ENCODE measurements at places on chromosomes 12 and 14.

DNA sequence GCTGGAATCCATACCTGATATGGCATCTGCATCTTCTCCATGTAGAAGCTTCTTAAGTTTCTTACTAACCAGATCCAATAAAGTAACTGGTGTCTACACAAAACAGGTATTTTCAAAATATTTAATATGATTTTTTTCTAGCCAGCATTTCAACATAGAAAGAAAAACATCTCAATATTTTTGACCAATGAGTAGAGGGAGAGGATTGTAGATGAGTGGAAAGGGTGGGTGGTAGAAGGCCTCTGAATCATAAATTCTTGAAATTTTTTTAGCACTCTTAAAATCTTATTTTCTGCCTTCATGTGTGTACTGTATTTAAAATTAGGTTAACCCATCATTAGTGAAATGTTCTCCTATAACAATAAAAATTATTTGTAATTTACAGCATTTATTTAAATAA is 18.0 kb downstream of the DEPDC4 start:
- no peak for DNase-seq

DNA sequence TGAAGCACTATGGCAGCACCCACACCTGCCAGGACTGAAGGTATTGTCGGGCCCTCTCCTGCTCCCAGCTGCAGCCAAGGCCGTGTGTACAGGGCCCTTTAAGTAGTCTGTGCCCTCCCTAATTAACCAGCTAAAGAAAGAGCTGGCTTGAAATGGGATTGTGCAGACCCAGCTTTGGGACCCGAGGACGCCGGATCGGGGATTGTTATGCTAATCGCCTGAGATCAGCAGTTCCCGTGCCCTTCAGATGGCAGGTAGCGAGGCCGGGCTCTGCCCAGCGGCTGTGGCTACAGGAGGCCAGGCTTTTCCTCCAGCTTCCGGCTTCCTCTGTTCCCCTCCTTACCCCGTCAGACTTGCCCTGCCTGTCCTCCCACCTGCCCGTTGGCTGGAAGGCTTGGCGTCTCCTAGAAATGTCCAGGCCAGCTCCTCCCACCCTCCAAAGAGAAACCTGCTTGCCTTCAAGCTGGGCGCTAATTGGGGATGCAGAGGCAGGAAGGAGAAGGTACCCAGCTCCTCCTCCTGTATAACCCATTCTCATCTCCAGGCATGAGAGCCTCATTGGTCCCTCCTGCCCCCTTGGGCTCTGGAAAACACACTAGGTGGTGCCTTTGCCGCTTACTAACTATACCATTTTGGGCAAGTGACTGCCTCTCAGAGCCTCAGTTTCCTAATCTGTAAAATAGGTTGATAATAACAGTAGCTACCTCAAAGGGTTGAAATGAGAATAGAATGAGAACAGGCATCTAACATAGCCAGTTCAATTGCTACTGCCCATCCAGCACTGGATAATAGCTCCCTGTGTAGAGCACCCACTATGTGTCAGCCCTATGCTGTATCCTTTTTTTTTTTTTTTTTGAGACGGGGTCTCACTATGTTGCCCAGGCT is 25.8 kb upstream of the MSI1 start:
- peak; percentile 84 for DNase-seq

DNA sequence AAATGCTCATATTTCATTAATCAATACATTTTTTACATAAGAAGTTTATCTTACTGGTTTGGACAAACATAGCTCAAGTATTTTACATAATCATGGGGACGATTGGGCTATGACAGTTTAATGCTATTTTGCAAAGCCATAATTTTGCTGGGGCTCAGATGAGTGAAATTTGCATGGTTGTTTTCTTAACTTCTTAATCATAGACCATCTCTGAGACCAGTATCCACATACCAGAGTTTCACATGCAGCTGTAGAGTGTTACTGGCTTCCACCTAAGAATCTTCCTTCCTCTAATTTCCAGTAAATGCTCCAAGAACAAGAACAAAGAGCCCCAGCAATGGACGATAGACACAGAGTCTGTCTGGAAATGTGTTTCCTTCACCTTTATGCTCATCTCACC is 303.0 kb upstream of the TMEM132C start:
- DNase-seq, result no peak

GRCh38 chr14:29444216-29444615 is 483.4 kb downstream of the PRKD1 start:
- no peak for DNase-seq

- DNase-seq, result no peak
Measured at GRCh38 chr12:26704214-26704613, 128.8 kb downstream of the ITPR2 start.

GRCh38 chr12:124454735-124455134 is 112.7 kb downstream of the NCOR2 start:
- DNase-seq, result no peak

DNA sequence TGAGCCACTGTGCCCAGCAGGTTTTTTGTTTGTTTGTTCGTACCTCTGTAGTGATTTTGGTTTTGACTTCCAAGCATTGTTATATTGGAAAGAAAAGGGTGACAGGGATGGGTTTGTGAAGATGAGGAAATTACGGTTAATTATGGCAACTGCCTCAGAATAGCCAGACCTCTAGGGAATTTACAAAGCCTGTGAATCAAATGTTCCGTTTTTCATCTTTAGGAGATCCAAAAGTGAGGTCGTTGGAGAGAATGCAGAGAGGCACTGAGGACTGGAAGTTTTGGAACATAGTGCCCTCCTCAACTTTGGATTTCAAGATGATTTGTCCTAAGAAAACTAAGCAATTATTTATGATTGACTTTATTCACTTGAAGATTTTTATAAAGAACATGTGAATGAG is 54.5 kb upstream of the EVL start:
- DNase-seq, result no peak

DNA sequence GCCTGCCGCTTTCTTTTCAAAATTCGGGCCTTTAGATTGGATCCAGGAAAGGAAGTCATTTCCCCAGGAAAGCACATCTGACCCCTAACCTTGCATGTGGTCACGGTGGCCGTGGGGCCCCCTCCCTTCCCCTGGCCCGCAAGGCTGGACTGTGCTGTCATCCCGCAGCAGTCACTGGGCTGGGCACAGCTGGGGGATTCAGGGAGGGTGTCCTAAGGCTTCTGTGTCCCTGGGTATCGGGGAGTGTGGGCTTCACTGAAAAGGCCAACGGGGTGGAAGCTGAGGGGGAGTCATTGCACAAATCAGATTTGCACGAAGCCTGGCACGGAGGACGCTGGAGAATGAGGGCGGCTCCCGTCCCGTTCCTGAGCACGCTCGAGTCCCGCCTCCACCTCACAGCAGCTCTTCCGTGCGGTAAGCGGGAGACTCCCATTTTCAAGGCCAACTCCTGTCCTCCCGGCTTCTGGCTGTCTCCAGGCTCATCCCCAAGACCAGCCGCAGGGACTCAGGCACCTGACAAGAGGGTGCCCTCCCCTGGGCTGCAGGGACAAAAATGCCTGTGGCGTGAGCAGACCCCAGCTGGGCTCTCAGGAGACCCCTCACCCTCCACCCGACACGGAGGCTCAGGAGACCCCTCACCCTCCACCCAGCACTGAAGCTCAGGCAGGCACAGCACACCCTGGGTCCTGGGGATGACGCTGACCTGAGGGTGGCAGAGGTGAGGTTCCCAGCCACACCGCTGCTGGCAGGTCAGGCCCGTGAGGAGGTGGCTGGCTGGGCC is 9.6 kb downstream of the XRCC3 start:
- no peak for DNase-seq

GRCh38 chr12:87311206-87311605 is 718.0 kb downstream of the C12orf50 start:
- DNase-seq, result no peak

GRCh38 chr12:66724616-66725015 is 45.7 kb upstream of the GRIP1 start:
- no peak for DNase-seq

GRCh38 chr12:74515849-74516248 is 21.8 kb upstream of the ATXN7L3B start:
- no peak for DNase-seq

- DNase-seq, result no peak
Measured at GRCh38 chr12:75655315-75655806, 144.0 kb upstream of the KRR1 start.

- DNase-seq, result no peak
Measured at GRCh38 chr12:132400011-132400641, 70.7 kb upstream of the GALNT9 start.

- DNase-seq, result no peak
Measured at GRCh38 chr14:92997343-92998061, 74.6 kb downstream of the CHGA start.

DNA sequence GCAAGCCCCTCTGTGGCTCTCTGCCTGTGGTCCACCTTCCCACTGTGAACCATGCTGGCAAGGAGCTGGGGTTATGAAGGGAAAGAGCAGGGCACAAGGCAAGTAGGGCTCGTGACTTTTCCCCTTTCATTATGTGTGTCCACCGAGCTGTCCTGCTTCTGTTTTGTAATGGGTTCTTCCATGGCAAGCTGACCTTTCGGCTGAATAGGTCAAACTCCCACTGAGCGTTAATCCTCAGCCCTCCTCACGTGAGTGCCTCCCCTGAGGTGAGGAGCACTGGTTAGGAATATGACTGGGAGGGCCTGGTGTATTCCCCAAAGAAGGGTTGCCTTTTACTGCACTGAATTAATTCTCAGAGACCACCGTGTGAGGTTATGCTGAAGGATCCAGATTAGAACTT is 424.3 kb downstream of the NPAS3 start:
- DNase-seq, result peak; percentile 89

GRCh38 chr14:96121660-96122395 is 82.7 kb downstream of the C14orf132 start:
- no peak for DNase-seq

GRCh38 chr12:25866586-25867378 is 91.7 kb upstream of the RASSF8 start:
- peak; percentile 61 for DNase-seq

DNA sequence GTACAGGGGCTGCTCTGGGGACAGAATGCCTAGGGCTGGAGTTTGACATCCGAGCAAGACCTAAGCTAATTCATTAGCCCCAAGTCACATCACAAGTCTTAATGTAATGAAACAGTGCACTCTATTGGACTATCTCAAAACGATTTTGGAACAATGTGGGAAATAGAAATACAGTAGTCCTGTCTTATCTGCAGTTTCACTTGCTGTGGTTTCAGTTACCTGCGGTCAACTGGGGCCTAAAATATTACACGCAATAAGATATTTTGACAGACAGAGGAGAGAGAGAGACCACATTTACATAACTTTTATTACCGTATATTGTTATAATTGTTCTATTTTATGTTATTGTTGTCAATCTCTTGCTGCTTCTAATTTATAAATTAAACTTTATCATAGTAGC is 21.1 kb downstream of the MOAP1 start:
- DNase-seq, result no peak

GRCh38 chr14:36719823-36720222 is 58.2 kb downstream of the PAX9 start:
- no peak for DNase-seq

- DNase-seq, result no peak
Measured at GRCh38 chr14:55874785-55875184, 243.4 kb upstream of the PELI2 start.

DNA sequence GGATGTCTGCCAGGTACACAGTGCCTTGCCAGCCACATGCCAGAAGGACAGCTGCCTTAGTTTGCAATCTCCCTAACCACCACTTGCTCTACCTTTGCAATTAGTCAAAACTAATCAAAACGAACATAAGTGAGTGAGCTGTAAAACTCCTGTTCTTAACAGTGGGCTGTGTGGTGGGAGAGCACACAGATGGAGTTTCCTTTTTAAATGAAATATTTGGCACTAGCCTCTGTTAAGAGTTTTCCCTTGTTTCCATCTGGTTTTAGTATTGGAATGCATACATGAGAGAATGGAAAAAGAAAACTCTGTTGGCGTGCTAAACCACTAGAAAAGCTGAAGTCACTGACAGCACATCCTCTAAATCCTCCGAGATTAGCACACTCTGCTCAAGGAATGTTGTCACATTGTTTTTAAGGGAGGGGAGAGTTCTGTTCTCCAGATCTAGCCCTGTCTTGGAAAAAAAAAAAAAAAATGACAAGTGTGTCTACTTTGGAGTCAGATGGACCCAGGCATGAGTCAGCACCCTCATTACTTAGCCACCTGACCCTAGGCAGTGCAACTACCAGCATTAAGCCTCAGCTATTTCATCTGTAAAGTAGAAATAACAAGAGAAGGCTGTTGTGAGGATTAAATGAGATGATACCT is 83.9 kb downstream of the STXBP6 start:
- DNase-seq, result no peak

DNA sequence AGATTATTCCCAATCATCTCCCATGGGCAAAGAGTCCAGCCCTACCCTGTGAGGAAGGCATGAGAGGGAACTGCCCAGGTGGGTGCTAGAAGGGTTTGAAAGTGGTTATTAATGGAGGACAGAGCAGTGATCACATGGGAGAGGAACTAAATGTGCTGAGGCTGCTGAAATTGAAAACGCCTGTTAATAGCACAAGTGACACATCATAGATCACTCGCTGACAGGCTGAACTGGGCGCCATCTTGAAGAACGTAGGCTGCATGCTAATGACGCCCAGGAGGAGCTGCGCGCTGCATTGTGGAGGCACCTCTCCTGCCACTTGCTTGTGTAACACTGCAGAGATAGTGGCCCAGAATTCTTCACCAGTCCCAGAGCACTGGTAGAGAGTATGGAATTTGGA is 182.9 kb downstream of the KCNA5 start:
- no peak for DNase-seq

DNA sequence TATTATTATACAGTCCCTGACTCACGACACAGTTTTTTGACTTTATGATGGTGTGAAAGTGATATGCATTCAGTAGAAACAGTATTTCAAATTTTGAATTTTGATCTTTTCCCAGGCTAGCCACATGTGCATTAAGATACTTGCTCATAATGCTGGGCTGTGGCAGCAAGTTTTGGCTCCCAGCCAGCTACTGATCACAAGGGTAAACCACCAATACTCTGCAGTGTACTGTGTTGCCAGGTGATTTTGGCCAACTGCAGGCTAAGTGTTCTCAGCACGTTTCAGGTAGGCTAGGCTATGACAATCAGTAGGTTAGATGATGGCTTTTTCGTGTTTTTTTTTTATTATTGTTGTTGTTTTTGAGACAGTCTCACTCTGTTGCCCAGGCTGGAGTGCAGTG is 69.4 kb upstream of the ACTN1 start:
- DNase-seq, result no peak

DNA sequence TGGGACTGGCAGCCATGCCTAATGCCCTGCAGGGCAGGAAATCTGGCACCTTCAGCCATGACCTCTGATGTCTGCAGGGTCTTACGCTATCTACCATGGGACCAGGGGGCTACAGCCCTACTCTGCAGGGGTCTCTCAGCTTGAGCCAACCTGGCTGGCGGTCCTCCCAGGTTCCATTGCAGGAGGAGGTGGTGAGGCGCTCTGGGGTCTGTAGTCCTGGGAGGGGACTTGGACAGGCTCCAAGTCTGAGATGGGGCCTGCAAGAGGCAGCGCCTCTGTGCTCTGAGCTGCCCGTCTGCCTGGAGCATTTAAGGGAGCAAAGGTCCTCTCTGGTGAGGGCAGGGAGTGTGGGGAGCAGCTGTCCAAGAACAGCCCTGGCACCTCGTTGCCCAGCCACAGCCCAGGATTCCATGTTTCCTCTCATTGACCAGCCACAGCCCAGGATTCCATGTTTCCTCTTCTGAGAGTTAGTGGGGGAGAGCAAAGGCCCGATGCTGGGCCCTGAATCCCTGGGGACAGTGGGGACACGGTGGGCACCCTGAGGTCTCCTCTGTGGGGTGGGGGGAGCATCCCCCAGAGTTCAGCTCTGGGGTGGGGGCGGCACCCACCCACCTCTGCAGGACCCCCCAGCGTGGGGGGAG is 655 bp downstream of the PLD4 start:
- DNase-seq, result no peak
